ENCODE measurements at places on chromosomes 4 and X.

DNA sequence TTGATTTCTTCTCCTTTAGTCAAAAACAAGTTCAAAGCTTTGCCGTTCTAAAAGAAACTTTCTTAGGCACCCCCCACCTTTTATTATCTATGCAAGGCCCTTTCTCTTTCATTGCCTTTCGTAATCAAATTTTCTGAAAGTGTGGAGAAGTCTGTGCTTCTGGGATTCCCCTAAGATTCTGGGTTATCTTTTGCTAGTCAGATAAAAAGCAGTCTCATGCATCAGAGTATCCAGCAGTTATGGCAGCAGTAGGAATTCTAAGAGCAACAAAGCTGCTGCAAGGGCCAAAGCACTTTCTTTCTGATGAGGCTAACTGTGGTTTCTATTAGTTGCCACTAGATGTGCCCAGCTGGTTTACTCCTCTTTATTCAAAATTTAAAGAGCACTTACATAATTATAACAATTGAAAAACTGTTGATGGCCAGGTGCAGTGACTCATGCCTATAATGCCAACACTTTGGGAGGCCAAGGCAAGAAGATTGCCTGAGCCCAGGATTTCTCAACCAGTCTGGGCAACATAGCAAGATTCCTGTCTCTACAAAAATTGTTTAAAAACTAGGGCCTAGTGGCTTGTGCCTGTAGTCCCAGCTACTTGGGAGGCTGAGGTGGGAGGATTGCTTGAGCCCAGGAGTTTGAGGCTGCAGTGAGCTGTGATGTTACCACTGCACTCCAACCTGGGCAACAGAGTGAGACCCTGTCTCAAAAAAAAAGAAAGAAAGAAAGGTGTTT lies 296.2 kb downstream of the PAPSS1 start:
- no peak for DNase-seq

DNA sequence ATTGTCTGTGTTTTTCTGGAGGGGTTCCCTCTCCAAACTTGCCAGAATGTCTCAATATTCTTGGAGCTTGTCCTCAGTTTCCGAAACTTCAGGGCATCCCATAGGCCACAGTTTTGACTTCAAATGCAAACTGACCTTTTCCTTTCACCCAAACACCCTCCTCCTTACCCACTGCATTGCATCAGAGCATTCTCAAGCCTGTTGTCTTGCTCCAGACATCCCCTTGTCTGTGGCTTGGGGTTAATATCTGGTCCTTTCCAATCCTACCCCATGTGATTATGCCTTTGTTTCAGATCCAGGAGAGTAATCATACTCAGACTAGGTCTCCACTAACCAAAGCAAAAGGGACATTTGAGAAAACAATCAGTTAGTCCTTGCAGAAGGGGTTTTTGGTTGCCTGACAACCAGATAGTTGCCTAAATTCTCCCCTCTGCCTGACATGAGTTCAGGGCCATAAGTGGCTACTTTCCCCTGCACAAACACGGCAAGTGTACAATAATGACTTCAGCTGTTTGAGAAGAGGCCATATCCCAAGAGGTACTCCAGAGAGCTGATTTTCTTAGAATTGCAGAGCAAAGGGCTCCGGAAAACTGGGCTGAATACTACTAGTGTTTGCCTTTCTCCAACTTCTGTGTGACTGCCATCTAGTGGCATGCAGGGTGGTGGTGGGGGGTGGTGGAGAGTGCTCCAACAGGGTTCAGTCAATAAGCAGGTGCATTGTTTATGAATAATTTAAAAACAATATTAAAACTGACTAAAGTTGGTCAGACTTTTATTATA lies 130.2 kb downstream of the CHRDL1 start:
- DNase-seq, result no peak

GRCh38 chr4:167956676-167957075 lies 135.7 kb upstream of the ANXA10 start:
- no peak for DNase-seq

DNA sequence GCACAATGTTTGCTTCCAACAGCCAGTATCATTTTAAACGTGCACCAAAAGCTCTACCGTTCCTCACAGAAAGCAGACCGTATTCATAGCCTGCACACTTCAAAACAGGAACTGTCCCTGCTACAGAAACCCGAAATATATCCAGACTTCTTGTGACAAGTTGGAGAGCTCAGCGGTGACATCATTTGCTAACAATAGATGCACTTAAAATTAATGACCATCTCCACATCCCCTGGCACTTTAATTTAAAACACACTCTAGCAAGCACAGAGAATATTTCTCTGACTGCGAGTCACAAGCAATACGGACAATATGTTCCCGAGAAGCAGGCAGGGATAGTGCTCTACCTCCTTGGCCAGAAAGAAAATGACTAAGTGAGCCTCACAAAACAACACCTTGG lies 2.5 kb downstream of the NYX start:
- no peak for DNase-seq

DNA sequence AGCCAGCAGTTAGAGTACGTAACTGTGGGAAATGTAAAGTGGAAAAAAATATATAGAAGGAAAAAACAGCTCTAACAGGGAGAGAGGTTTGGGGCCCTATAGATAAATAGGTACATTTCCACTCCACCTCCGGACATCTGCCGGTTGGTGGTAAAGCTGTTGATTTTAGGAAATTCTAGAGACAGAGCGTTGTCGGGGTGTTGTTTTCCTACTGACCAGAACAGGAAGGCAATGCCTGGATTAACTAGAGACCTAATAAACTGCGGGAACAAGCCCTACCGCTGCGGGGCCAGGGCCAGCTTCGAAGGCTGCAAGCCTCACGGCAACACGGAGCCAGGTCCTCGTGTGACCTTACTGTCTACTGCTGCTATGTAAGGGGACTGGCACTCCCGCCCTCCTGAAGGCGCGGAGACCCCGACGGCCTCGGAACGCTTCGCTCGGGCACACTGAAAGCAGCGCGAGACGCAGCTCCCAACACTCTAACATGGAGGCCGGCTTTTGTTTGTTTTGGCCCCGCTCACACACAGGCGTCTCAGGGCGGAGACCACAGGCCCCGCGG lies 702 bp upstream of the CDKN2AIP start:
- DNase-seq, result peak; percentile 7

DNA sequence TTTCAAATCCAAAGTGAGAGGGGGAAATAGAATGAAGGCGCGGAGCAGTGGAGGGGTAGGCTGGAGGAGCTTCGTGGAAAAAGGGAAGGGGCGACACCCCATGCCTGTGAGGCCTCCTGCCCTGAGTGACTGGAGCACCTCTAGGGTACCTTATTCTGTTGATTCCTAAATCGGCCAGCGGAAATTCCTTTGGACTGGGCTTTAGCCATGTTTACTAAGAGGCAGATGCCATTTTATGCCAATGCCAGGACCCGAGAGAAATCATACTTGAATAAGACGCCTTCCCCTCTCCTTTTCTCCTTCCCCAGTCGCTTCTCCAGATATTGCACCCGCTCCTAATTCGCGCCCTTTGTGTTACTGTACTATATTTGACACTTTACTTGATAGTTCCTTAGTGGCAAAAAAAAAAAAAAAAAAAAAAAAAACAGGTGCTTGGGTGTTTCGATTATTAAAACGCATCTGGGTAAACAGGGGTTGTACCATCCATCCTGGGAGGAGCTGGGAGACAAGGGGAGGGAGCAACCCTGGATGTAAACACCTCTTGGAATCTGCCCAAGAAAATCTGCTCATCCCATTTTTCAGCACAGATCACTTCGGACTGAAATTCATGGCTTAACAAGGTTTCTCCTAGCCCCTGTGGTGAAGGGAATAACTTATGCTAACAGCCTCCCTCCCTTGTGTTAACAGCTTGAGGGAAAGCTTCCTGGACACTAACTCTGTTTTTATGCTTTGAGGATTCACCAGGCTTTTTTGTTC lies 1.5 kb downstream of the BMP3 start:
- no peak for DNase-seq

DNA sequence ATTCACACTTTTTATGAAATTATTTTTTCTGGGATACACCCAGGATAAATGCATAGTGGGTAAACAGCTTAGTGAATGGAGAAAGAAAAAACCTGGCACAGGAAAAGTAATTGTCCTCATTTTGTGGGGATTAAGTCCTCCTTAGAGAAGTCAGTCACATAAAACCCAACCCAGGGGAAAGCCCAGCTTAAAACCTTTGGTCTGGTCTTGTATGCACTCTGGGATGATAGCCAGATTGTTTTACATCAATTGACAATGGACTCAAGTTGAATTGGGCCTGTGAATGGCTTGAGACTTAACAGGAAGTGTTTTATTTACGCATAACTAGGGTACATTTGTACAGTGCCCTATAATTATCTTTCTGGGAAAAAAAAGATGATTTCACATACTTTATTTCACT lies 561.3 kb upstream of the GRIA3 start:
- no peak for DNase-seq

GRCh38 chr4:96729641-96730040 lies 889.7 kb downstream of the PDHA2 start:
- no peak for DNase-seq

DNA sequence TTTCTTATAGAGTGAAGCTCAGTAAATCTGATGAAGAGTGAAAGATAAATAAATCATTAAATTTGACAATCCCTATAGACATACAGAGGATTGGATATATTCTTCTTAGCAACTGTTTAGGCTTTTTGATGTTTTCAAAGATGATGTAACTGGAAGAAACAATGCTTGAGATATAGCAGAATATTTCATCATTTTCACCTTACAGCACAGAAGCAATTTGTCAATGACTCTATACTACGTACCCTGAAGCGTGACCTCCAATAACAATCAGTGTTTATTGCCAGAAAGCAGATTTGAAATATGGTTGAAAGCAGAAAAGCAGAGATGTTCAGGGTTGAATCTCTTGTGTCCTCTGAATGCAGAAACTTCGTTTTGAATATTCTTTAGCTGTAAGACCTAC lies 228.4 kb downstream of the DTHD1 start:
- DNase-seq, result no peak

- no peak for DNase-seq
These were observed 9.9 kb downstream of the ASMTL start for GRCh38 chrX:1442724-1443367.

- no peak for DNase-seq
These were observed 6.2 kb downstream of the CTBP1 start for GRCh38 chr4:1242506-1243450.

- no peak for DNase-seq
These were observed 159.3 kb downstream of the FAM47B start for GRCh38 chrX:35101901-35102300.

GRCh38 chrX:9677098-9677739 lies 88.4 kb downstream of the GPR143 start:
- no peak for DNase-seq

GRCh38 chr4:80461412-80461811 lies 125.9 kb downstream of the CFAP299 start:
- no peak for DNase-seq

DNA sequence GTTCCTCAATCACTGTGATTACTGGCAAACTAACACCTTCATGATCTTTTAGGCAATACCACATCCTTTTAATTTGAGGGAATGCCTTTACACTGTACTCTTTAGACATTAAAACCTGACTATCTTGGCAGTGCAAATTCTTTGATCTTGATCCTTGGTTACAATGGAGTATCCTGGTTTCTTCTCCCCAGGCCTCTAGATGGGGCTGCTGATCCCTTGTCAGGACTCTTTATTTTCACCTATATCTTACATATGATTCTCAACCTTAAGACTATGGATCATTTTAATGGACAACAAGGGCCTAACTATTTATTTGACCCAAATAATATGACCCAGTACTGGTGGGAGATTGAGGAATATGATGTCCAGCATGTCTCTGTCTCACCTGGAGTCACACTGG lies 1005.5 kb upstream of the INTU start:
- no peak for DNase-seq

DNA sequence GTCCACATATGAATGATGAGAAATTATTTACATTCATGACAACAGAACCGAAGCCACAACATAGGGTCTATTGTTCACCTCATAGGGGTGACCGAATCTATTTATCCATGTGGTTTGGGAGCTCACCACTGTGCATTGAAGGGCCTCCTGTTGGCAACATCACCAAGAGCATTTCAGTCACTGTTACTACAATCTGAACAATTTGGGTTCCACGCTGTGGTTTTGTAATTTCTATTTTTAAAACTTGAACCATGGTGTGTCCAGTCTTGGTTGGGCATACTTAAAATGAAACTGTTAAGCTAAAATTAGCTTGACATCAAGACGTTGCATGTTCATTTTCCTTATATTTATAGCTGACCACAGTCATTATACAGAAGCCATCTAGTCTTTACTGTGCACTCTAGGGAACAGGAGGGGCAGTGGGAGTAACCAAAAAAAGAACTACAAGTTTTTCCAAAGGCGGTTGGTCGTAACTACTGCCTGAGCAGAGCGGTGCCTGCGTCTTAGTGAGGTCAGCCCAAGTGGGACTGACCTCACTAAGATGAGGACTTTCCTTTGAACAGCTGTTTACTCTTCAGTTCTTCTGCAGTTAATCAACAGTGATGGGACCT lies 192.1 kb downstream of the SPRY1 start:
- no peak for DNase-seq

GRCh38 chrX:69555481-69556041 lies 51.4 kb downstream of the NALF2 start:
- no peak for DNase-seq

DNA sequence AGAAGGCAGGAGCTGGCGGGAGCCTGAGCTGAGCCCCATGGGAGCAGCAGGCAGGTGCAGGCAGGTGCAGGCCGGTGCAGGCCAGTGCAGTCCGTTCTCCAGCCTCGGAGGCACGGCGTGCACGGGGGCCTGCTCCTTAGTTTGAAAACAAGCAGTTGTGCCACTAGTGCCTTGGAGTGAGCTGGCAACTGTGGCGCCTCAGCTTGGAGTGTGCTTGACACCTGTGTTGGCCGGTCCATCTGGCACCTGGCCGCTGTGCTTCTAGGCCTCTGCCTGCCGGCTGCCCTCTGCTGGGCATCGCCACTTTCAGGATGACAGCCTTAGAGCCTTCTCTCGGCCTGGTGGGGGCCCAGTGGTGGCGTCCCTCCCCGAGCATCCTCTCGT lies 47.9 kb downstream of the RGS12 start:
- no peak for DNase-seq

DNA sequence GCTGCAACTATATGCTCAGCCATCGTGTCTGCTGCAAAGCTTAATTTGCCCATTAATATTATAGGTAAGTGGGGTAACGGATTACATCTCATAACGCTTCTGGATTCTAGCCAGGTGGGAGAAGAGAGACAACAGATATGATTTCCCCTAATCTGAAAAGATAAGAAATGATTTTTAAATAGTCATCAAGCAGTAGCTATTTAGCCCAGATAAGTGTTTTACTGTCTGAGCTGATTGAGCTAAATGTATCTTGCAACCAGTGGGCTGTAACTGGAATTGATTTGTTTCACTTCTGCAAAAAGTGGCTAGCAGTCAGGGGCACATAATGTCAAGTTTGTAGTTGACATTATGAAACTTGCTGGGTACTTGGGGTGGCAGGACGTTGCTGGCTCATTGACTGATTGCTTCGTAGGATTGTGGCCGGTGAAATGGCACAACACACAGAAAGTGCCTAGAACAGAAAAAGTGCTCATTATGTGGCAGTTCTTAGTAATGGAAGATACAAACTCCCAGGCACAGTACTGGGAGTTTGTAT lies 18.5 kb downstream of the LAP3 start:
- DNase-seq, result no peak

GRCh38 chr4:107388736-107389274 lies 331.2 kb downstream of the PAPSS1 start:
- no peak for DNase-seq

GRCh38 chrX:15816886-15817285 lies 26.6 kb downstream of the ZRSR2 start:
- DNase-seq, result no peak

GRCh38 chr4:8037150-8037769 lies 97.6 kb upstream of the AFAP1 start:
- DNase-seq, result no peak

Measured in activated CD4-positive, CD25-positive, alpha-beta regulatory T cell treated with anti-CD3 and anti-CD28 coated beads, Interleukin-2, amount 50 U/mL, for 16 hours (primary cell).